Bronchial smooth muscle cell (primary cell): ENCODE measurements at places on chromosomes 5 and 9. TPM values are rescaled to one million over a fixed set of nuclear protein-coding genes. Genes with fewer than 3 reads are reported as not detected.

TLN1 gene
- total RNA-seq, result 209 and 221 TPM in 2 replicates

PRLR gene
- 0.16 TPM in 1 of 2 replicates, not detected in the other for total RNA-seq

CARD6 gene
- total RNA-seq, result 11.8 and 12.1 TPM in 2 replicates

PDZD2 gene
- total RNA-seq, result 0.09 and 0.16 TPM in 2 replicates

NIPAL4 gene
- not detected in 2 replicates for total RNA-seq

ZNF454 gene
- total RNA-seq, result 2.8 and 3.0 TPM in 2 replicates

DOCK8 gene
- 0.32 and 1.9 TPM in 2 replicates for total RNA-seq

FOXD4L3 gene
- not detected in 2 replicates for total RNA-seq

NR2F1 gene
- 32.5 and 65.0 TPM in 2 replicates for total RNA-seq

SIGMAR1 gene
- total RNA-seq, result 34.8 and 34.9 TPM in 2 replicates

GGTA1 gene
- total RNA-seq, result under 0.01 TPM in 1 of 2 replicates, not detected in the other

LRRC70 gene
- 0.26 and 0.79 TPM in 2 replicates for total RNA-seq

SCAI gene
- 6.6 and 7.5 TPM in 2 replicates for total RNA-seq
